Activated CD4-positive, CD25-positive, alpha-beta regulatory T cell treated with anti-CD3 and anti-CD28 coated beads, Interleukin-2, amount 50 U/mL, for 24 hours (primary cell): ENCODE measurements at places on chromosomes 3 and 15.

DNA sequence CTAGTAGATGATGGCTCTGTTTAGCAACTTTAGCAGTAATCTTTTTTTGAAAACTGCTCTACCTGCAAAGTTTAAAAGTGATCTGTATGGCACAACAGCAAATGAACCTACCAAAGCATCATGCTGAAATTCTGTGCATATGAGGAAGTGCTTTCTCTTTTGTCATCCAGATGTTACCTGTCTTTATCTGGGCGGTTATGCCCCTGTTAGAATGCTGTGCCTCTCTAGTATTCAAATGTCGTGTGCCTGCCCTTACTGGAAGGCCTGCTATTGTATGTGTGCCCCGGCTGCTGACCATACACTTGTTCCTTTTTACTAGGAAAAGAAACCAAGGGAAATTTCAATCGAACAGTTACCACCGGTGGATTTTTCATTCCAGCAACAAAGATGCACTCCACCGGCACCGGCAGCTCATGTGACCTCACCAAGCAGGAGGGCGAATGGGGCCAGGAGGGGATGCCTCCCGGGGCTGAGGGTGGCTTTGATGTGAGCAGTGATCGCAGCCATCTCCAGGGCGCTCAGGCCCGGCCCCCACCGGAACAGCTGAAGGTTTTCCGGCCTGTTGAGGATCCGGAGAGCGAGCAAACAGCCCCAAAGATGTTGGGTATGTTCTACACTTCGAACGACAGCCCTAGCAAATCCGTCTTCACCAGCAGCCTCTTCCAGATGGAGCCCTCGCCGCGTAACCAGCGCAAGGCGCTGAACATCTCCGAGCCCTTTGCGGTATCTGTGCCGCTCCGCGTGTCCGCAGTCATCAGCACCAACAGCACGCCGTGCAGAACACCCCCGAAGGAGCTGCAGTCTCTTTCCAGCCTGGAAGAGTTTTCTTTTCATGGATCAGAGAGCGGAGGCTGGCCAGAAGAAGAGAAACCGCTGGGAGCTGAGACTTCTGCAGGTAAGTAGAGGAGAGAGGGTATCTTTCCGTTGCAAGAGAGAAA, 61.6 kb downstream of the TMEM39A start:
- ATAC-seq, result no peak

GRCh38 chr3:129632977-129633376, 26.5 kb upstream of the PLXND1 start:
- ATAC-seq, result no peak

DNA sequence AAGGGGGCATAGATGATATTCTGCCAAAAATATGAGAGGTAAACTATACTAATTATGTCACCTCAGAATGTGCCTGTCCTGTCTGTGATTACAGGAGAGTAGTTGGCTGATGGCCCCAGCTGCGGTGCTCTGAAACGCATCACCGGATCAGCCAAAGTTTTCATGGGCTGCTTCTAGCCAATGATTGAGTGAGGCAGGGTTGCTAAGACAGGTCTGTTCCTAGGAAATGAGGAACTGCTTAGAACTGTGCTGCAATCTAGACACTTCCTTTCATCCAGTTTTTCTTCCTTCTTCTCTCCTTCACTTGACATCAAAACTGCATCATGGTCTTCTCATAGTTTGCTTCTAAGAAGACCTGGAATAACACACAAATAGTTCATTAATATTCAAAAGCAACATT, 124.0 kb downstream of the KCNH8 start:
- no peak for ATAC-seq

DNA sequence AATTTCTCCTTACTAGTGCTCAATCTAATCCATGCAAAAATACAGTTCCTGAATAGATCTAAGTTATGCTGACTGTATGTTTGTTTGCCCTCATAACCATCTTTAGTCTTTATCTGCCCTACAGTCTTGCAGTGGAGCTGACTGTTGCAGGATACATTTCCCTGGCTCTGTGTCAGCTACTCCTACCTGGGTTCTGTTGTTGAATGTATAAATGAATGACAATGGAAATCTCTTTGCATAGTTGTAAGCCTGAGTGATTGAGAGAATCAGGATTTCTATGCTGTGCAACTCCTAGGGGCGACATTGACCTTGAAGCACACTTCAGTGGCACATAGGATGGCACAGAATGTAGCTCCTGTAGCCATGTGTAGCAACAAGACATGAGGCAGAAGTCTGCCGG, 16.0 kb upstream of the ZBBX start:
- no peak for ATAC-seq

DNA sequence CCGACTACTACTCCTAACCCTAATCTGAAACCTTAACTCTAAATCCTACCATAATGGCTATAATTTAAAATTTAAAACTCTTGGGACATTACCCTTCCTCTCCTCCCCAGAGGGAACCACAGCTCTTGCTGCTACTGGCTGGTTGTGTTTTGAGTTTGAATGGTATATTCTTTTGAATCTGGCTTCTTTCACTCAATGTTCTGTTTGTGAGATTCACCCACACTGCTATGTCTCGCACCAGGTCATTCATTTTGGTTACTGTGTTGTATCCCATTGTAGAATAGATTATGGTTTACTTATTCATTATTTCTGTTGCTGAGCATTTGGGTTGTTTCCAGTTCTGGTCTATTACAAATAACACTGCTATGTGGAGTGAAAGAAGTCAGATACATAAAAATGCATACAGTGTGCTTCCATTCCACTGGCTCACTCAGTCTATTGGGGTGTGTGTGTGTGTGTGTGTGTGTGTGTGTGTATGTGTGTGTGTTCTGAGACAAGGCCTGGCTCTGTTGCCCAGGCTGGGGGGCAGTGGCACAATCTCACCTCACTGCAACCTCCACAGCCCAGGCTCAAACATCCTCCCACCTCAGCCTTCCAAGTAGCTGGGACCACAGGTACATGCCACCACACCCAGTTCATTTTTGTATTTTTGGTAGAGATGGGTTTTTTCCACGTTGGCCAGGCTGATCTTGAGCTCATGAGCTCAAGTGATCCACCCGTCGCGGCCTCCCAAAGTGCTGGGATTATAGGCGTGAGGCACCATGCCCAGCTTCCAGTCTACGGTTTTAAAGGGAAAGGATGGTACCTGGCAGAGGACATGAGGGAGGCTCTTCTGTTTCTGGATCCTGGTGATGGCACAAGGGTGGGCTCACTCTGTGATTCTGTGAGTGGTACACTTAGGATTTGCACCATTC, 19.2 kb upstream of the SYNM start:
- no peak for ATAC-seq

DNA sequence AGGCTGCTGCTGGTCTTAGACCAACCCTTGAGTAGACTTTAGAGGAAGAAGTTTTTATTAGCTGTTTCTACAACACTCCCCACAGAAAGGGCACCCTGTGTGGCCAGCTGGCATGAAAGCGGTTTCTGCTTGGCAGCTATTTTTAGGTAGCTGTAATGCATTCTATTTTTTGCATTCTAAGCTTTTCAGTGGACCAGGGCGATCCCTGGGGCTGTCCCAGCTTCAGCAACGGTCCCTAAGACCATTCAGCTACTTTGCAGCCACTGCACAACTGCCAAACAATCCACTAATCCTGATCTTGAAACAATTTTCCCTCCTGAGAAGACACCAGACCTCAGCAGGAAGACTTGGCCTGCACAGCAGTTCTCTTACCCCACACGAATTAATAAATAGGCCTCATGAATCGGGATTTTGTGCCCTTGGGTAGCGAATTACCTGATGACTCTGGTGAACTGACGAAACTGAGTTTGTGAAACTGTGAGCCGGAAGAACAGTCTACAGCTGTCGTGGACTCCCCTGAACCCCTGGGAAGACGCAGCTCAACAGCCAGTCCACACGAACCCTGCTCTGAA, 14.6 kb upstream of the TFRC start:
- ATAC-seq, result no peak

GRCh38 chr15:57948351-57949289, 116.9 kb downstream of the ALDH1A2 start:
- ATAC-seq, result no peak

DNA sequence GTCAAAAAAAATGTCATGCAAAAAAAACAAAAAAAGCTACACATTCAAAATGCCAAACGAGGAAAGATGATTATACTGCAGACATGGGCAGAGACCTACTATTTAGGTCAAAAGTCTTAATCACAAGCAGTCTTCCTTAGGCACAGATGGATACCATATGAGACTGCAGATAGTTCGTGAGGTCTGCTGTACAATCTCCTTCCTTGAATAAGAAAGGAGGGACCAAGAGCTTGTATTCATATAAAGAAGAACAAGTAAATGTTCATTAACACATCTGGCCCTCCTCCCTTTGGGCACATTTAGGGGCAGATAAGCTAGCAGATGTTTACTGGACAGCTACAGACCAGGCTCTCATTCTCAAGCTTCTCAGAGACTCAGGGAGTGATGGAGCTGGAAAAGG, 45.3 kb downstream of the ANXA2 start:
- no peak for ATAC-seq

DNA sequence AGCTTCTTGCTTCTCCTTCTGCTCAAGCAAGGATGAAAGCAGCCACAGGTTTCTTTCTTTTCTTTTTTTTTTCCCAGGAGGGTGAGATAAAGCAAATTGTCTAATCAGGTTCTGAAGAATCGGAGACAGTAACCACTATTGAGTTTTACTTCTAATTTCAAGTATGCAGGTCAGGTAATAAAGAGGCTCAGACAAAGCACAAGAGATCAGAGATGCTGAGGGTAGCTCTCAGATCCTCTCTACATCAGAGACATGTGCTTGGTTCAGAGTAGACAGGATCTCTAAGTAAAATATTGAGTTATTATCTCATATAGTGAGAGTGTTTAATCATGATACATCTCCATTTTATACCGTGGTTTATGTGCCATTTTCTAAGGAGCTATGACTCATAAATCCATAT, 168.5 kb downstream of the NFKBIZ start:
- ATAC-seq, result peak; percentile 38

GRCh38 chr3:36600404-36600803, 163.9 kb downstream of the DCLK3 start:
- no peak for ATAC-seq
